ENCODE measurements at places on chromosomes 1 and 21.

DNA sequence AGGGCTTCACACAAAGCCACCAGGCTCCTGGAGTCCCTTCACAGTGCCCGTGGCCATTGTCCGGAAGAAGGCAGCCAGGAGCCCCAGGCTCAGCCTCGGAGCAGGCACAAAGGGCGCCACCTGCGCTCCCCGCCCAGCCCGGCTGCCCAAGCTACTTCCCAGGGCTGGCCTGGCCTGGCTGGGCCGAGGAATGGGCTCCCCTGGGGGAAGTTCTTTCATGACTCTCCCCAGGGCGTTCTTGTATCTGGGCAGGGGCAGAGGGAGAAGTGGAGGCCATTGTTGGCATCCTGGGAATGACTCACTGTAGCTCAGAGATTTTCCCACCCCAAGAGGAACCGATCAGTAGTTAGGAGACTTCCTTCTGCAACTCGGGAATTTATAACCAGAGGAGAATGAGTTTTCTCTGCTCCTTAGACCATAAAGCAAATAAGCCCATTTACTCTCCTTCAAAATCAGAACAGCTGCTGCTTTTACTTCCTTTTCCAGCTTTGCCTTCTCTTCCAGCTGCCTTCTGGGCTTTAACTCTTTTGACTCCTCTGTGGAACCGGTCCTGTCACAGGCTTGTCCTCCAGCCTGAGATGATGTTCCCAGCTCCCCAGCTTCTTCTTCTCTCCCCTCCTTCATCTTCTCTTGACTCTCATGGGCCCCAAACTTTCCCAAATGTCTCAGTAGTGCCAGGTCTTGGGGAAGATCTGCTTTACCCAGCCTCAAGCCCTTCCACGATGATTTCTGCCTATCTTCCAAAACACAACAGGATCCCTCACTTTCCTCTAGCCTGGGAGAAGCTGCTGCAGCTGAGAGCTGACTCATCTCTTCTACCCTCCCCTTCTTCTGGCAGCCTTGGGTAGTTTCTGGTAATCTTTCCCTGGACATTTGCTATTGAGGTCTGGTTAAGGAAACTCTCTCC, 118.7 kb upstream of the CD34 start:
- no peak for DNase-seq

- DNase-seq, result no peak
Measured at GRCh38 chr1:215185067-215185620, 102.6 kb downstream of the KCNK2 start.

DNA sequence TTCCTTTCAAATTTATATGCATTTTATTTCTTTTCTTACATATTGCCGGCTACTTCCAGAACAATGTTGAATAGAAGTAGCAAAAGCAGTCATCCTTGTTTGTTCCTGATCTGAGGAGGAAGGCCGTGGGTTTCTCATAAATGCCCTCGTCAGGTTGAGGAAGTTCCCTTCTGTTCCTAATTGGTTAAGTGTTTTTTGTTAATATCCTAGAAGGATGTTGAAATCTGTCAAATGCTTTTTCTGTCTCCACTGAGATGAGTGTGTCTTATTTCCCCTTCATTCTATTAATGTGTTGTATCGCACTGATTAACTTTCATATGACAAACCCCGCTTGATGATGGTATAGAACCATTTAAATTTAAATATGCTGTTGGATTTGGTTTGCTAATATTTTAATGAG, 15.4 kb downstream of the TTLL10 start:
- DNase-seq, result no peak

GRCh38 chr1:17877896-17878295, 122.8 kb downstream of the ACTL8 start:
- DNase-seq, result no peak

DNA sequence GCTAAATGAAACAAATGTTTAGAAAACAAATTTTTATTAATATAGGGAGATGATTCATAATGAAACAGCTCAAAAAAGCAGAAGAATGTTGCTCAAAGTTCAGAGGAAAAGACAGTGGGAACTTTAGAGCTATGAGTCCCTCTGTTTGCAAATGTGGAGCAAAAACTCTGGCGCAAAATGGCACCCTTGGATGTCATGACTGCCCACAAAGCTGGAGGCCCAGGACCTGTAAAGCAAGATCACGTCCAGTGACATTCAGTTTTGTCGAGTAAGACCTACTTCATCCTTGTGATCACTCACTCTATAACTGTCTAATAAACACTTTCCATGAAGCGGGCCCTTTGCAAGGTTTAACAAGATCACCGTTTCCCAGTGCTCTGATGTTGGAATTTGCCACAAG, 9.1 kb upstream of the EXO1 start:
- DNase-seq, result no peak

GRCh38 chr1:83882906-83883305, 116.0 kb downstream of the TTLL7 start:
- no peak for DNase-seq
